ENCODE measurements at places on chromosomes 2 and 18.

- no peak overlapping the region for H3K27ac ChIP-seq
- H3K4me3 ChIP-seq: no peak overlapping the region
Observed at GRCh38 chr2:8086796-8087479, 594.9 kb upstream of the ID2 start.

- no peak for DNase-seq
- H3K4me3 ChIP-seq: no peak overlapping the region
- no peak overlapping the region for H3K27ac ChIP-seq
- H3K27me3 ChIP-seq: no peaks in the 10 kb centered on the region
Observed at GRCh38 chr18:37900326-37900725, 334.7 kb upstream of the CELF4 start.

GRCh38 chr2:158192515-158193443, 91.1 kb downstream of the UPP2 start:
- H3K4me3 ChIP-seq: no peak overlapping the region
- no peaks in the 10 kb centered on the region for H3K27me3 ChIP-seq
- no peak overlapping the region for H3K27ac ChIP-seq

GRCh38 chr18:56747032-56747658, 96.0 kb downstream of the WDR7 start:
- no peaks in the 10 kb centered on the region for H3K4me1 ChIP-seq
- H3K36me3 ChIP-seq: peaks cover 2% of the 10 kb centered on the region
- no peak overlapping the region for H3K27ac ChIP-seq

DNA sequence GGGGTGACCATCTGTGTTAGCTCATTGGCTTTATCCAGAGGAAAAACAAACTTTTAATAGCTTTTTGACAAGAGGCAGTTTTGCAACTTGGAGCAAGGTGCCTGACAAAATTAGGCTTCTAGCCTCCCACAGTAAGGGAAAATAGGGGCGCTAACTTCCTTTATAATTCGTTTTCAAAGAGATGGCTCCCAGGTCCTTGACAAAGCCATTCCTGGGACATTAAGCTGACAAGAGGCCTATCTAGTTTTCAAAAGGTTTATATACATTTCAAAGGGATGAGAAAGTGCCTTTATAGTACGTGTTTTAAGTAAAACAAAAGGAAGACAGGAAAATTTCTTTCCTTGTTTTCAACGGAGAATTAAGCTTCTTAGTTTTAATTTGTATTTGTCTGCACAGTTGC, 159.4 kb upstream of the GCFC2 start:
- no peaks in the 10 kb centered on the region for H3K27me3 ChIP-seq
- no peaks in the 10 kb centered on the region for H3K36me3 ChIP-seq
- H3K4me1 ChIP-seq: no peaks in the 10 kb centered on the region

Measured in CD4-positive, alpha-beta T cell (primary cell).